ENCODE measurements at places on chromosomes 6 and 20.

DNA sequence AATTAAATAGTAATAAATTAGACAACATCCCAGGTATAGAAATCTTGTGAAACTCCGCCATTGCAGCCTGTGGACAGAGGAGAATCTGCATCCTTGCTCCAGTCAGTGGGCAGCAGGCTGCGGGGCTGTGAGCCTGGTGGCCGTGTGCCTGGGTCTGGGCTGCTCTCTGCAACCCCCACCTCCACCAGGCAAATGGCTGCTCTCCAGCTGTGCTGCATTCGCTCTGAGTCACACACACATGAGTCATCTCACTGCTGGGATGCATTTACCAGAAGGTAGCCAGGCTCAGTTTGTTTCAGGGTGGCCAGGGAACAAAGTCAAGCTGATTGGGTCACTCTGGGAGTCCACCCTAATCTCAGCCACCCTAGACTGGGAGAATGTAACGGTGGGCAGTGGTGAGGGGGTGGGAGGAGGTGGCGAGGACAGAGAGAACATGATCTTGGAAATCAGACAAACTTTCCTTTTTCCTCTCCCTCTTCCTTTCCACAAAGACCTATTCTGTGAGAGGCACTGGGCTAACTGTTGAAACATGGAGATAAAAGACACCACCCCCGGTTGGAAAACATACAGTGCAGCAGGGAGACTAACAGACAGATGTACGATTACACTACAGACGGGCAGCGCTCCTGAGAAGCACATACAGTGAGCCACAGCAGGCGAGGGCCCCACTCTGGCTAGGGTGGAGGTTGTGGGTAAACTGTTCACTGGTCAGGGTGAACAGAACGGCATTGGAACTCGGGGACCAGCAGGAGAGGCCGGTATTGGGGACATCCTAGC, 59.2 kb downstream of the TRAM2 start:
- no peak for DNase-seq

- no peak for DNase-seq
Observed at GRCh38 chr6:44842616-44843015, 455.1 kb downstream of the CDC5L start.

- DNase-seq = no peak
Observed at GRCh38 chr20:38144974-38145728, 19.9 kb downstream of the TGM2 start.

DNA sequence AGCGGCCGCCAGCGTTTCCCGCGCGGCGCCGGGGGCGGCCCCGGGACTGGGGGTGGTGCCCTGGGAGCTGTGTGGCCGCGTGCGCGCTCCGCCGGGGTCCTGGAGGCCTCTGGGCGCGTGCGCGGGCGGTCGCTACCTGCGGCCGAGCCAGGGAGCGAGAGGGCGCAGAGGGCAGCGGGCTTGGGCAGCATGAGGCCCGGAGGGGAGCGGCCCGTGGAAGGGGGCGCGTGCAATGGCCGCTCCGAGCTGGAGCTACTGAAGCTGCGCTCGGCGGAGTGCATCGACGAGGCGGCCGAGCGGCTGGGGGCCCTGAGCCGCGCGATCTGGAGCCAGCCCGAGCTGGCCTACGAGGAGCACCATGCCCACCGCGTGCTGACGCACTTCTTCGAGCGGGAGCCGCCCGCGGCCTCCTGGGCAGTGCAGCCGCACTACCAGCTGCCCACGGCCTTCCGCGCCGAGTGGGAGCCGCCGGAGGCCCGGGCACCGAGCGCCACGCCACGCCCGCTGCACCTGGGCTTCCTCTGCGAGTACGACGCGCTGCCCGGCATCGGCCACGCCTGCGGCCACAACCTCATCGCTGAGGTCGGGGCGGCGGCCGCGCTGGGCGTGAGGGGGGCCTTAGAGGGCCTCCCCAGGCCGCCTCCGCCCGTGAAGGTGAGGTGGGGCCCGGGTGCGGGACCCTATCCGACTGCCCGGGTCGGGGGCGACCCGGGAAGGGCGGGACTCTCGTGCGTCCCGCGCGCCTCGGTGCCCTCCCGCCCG, at the start of gene PM20D2:
Gene PM20D2 (plus strand): TSS at position 100 of the 762 bp plus-strand sequence. CDS start 90 bp downstream, at position 190.
- peak; percentile 57 for DNase-seq

DNA sequence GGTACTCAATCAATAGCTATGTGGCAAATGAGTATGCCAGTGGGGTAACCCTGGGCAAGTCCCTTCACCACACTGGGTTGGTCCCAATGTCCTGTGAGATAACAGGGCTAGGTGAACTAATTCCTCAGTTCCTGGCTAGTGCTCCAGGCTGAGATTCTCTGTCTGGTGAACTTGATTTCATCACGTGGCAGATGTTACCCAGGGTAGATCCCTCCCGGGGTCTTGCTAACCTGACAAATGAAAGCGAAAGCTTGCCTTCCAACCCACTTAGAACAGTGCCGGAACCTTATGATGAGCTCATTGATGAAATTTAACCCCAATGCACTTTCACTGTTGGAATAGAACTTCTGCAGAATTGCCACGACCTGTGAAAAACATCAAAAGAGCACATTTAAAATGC, 6.6 kb upstream of the ANKRD60 start:
- DNase-seq = no peak

- no peak for DNase-seq
Observed at GRCh38 chr6:166936079-166936787, 20.1 kb downstream of the RNASET2 start.

GRCh38 chr6:5997420-5997987, 9.2 kb downstream of the NRN1 start:
- peak; percentile 26 for DNase-seq

DNA sequence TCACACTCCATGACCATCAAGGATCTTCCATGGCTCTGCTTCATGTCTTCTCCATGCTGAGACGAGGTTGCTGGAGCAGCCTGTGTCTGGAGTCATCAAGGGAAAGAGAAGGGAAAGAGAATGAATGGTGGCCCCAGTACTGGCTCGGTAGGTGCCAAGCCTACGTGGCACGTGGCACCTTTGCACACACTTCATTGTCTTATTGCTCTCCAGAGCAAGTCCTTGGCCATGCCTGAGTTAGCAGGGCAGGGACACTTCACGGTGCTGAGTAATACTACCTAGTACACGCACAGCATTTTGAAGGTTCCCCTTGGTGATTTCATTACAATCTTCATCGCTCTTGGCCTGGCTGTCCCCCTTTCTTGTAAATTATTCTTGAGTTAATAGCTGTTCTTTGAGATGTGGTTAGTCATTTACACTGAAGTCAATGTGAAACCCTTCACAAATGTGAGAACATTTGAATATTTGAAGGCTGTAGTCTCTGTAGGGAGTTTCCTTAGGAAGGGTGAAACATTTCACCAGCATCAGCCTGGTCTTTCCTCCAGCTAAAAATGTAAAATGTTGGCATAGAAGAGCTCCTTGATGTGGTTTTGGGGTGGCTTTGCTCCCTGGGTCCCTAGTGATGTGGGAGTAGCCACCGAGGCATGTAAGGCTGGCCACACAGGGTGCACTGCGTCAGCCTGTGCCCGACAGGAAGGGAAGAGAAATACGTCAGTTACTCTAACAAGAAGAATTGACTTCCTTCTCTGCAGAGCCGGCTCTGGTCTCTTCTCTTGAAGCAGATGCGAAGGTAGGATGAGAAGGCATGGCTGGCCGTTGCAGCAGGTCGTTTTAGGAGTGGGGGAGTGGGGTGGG, at the start of gene SYTL3:
Gene SYTL3 (plus strand): TSS at position 766 of the 855 bp plus-strand sequence. CDS start 13,215 bp downstream, outside the sequence.
- DNase-seq = peak; percentile 95

DNA sequence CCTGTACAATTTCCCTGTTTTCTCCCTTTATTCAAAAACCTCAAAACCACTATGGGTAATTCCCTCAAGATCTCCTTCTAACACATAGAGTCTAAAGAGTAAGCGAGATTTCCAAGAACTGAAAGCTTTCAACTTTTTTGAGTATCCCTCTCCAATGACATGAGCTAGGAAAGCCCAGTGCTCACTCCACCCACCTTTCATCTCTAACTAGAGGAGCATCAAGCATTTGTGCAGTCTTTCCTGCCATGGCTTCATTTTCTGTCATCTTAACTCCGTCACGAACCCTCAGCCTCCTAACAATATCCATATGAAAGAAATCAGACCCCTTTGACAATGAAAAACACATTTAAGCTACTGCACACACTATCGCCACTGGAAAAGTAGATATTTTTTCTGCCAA, 91.9 kb upstream of the SUPT3H start:
- no peak for DNase-seq
